ENCODE measurements at places on chromosomes 5 and 9.

GRCh38 chr5:149563466-149563865 is 12.2 kb upstream of the CSNK1A1 start:
- DNase-seq, result no peak

- no peak for DNase-seq
Measured at GRCh38 chr5:33166522-33166921, 274.2 kb upstream of the TARS1 start.

GRCh38 chr5:81418606-81419005 is 24.7 kb upstream of the ACOT12 start:
- DNase-seq, result no peak

DNA sequence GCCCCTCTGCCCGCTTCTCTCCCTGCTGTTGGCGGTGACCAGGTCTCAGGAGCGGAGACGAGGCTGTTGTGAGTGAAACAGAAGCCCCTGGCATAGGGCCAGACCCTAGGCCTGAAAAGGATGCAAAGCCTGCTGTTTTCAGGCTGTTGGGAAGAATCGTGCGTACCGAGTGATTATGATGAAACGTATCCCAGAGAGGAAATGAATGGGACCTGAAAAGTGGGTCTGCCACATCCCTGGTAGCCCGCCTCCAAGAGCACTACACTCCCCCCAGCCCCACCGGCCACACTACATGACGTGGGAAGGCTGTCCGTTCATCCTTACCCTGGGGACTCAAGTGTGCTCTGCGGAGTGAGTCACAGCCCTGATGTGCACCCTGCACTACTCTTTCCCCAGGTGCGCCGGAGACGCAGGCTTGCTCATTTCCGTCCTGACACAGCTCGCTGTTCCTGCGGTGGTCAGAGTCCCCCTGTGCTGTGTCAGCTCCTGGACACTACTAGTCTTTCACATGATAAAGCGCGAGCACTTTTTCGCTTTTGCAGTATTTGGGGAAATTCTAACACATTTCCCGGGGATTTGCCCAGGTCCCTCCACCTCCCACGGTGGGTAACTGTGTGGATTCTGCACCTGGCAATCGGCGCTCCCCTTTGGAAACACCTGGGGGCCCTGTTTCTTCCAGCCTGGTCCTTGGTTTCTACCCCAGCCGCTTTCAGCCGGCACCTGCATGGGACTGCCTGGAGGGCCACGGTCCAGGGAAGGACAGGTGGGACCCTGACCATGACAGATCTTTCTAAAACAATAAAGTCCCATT is 91.5 kb downstream of the ANKRD33B start:
- DNase-seq, result no peak

DNA sequence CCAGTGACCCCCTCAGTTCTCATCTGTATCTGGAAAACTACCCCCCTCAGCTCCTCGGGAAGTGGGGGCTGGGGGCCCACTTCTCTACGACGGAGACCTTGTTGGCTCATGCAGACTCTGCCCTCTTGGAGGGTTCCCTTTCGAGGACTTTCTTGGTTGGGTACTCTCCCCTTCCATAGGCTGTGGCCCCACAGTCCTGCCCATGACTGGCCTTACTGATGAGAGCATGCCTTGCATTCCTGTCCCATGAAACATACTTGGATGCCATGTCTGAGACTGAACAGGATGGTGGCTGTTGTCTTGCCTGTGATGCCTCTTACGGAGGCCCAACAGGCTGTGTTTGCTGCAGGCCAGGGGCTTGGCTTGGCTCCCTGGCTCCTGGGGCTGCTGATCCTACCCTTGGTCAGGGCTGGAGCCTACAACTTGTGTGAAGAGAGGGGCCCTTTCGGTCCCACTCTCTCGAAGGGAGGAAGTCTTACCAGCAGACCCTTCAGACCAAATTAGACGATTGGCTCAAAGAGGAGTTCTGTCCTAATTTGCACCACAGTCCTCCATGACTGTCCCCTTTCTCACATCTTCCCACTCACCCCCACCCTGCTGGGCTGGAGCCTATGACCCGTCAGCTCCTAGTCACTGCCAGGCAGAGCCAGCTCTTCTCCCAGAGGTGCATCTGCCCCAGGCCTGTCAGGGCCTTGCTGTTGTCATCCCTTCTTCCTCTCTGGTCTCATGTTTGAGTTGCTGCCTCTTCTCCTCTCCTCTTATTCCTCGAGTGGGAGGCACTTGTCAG is 109.9 kb downstream of the CACNA1B start:
- no peak for DNase-seq

- DNase-seq, result no peak
Measured at GRCh38 chr9:75235632-75236031, 147.3 kb downstream of the OSTF1 start.

DNA sequence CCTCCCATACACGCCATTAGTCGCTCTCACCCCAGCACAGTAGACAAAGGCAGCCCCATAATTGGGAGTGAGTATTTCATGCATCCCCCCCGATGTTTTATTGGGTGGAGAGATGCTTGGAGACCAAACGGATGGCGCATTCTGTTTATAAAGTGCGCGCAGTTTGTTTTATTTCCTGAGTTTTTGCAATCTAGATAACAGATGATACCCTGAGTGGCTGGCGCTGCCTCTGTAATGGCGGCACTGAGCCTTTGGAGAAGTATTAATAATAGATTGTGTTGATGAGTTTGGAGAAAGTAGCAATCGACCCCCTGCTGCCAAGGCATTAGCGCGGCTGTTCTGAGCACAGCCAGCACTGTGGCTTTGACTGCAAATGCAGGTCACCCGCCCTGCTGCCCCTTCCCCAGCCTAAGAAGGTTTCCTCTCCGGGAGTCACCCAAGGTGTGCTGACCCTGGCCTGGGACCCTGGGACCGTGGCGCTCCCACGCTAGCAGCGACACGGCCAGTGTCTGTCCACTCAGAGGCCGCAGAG is 74.3 kb downstream of the LMX1B start:
- no peak for DNase-seq

DNA sequence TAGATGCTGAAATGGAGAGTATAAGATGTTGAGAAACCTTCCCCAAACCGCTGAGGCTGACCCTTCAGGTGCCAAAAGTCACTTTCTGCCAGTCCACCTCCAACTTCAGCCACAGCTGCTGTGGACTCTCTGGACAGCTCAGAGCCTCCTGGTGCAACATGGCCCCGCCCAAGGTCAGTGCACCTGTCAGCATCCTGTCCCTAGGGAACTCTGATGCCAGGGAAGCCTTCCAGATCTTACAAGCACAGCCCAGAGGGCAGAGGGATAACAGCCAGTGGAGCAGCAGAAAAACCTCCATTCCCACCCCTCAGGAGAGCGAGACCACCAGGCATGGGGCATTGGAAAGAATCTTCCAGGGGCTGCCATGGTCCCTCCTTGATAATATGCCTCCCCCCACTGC is 10.5 kb upstream of the PTGES2 start:
- no peak for DNase-seq

DNA sequence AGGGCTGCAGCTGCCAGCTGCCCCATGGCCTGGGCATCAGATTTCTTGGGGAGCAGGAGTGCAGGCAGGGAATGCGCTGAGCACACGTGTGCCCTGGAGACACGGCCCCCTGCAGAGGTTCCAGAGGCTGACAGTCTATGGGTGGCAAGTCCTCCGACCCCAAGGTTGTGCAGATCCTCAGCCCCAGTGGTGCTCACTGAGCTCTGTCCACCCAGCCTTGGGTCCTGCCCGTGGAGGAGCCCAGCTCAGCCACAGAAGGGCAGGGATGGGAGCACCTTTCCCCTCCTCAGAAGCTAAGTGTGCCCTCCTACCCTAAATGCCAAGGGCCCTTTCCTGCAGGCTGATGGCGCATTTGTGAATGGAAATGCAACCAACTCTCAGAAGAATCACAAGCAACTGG is 341.0 kb downstream of the IRX2 start:
- no peak for DNase-seq

GRCh38 chr9:115855458-115856133 is 298.0 kb upstream of the PAPPA start:
- DNase-seq, result no peak

- DNase-seq, result no peak
Measured at GRCh38 chr5:143374496-143375217, 28.8 kb downstream of the NR3C1 start.

DNA sequence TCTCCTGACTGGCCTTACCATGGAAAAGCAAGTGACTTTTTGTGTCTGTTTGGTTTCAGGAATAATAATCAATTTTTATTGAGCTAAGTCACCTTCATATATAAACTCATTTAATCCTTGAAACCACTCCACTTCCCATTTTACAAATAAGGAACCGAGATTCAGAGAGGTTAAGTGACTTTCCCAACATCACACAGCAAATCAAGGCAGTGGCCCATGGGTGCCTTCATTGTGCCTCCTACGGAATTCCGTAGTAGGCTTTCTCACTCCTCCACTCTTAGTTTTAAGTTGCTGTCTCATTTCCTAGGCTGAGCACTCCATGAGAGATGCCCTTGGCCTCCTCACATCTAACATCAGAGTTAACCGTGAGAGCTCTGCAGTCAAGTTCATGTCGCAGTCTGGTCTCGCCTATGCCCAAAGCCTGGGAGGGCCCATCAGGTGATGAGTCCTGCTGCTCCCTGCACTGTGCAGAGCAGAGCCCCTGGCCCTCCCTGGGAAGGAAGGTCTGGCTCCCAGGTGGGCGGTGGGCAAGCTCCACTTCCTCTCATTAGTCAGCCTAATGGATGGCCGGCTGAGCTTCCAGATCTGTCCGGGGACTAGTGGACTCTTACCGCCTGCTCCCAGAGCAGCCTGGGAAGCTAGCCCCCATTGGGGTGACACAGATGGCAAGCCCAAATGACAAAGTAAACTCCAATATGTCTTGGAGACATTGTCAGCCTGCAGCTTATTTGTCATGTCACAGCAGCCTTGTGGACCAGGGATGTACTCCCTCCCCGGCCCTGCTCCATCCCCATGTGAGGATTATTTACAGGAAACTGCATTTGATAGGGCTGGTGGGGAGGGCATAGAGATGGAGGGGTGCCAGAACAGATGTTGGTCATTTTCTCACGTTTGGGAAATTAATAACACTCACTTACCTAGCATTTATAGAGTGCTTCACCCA is 123.4 kb downstream of the MVB12B start:
- DNase-seq, result no peak

- DNase-seq, result no peak
Measured at GRCh38 chr5:135173662-135174290, 139.7 kb upstream of the PITX1 start.

DNA sequence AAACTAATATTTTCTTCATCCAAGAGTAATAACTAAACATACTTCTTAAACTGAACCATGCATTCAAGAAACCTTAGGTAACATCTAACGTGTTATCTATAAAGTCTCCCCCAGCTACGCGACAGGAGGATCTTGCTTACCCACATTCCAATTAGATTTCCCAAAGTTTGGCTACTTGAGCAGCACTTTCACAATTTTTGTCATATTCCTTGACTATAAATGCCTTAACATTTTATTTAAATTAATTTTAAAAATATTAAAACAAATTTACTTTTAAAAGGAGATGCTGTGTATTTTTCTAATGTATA is 25.3 kb upstream of the IFNE start:
- DNase-seq, result no peak

GRCh38 chr9:16010221-16010620 is 457.4 kb downstream of the CCDC171 start:
- DNase-seq, result no peak

DNA sequence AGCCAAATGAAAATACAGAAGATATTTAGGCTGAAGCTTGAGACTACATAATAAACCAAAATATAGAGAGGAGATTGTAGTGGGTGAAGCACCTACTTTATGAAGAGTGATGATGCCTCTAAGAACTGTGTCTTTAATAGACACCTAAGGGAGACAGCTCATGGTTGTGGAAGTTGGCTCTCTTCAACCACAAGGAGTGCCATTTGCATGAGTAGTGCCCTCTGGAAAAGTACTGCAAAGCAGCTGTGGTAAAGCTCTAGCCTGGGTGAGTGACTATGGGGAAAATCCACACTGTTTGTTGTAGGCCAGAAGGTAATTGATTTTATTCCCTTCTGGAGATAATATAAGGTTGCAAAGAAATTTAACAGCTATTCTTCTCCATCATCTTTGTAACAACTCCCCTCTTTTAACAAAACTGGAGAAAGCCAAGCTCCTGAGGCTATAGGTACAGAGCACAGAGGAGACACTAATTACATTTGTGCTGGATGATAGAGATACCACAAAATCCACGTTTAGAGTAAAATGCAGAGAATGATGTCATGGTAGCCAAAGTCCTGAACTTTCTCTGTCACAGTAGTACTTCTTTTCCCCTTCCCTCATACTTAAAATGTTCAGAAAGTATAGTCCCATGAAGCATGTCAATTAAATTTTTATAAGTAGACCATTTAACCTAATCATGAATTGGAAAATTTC is 122.8 kb downstream of the STARD4 start:
- DNase-seq, result no peak

DNA sequence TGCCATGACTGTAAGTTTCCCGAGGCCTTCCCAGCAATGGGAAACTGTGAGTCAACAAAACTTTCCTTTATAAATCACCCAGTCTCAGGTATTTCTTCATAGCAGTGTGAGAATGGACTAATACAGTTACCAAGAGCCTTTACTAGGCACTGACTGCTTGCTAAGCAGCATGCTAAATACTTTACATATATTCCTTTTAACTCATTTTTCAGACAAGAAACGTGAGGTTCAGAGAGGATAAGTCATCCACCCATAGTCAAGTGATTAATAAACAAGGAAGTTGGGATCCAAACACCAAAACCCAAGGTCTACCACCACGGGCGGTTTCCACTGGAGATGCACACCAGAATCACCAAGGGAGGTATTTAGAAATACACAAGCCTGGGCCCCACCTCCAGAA is 50.8 kb downstream of the GABBR2 start:
- DNase-seq, result no peak

- no peak for DNase-seq
Measured at GRCh38 chr5:172147857-172148256, 40.2 kb downstream of the STK10 start.

DNA sequence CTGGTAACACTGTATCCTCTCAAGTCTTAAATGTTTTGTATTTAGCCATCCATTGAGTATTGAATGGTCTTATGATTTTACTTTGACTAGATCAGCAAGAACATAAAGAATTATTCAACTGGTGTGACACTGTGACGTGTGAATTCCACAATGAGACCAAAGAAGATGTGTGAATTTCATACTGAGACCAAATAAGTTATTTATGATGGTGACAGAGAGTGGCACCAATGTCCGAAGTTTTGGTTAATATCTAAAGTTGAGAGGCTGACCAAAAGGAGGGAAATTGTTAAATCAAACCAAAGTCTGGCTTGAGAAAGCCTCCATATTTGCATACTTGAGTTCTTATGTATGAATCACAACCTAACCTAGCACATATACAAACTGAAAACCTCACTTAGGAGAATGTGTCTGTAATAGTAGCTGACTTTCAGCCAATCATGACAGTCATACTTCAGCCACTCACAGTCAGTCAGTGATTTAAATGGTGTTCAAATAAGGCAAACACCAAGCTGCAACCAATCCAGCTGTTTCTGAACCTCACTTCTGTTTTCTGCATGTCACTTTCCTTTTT is 31.5 kb upstream of the FAM170A start:
- DNase-seq, result no peak

- no peak for DNase-seq
Measured at GRCh38 chr5:11918463-11919045, 14.3 kb upstream of the CTNND2 start.

- DNase-seq, result no peak
Measured at GRCh38 chr5:167317884-167318283, 973.6 kb upstream of the WWC1 start.
